ENCODE measurements at places on chromosomes 6 and 20.

- no peak for DNase-seq
These were observed 260.9 kb downstream of the TAF4 start for GRCh38 chr20:61804752-61805295.

GRCh38 chr6:8535519-8535918, 100.2 kb upstream of the SLC35B3 start:
- no peak for DNase-seq

GRCh38 chr6:56767892-56768531, 125.3 kb upstream of the DST start:
- DNase-seq: no peak

DNA sequence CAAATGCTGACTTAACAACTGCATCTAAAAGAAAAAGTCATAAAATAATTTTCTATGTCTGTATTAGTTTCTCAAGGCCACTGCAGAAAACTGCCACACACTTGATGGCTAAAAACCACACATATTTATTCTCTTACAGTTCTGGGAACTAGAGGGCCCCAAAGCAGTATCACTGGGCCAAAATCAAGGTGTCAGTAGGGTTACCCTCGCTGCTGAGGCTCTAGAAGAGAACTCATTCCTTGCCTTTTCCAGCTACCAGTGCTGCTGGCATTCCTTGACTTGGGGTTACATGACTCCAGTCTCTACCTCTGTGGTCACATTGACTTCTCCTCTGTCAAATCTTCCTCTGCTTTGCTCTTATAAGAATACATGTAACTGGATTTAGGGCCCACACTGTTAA, 124.6 kb upstream of the THEMIS start:
- DNase-seq: no peak

- DNase-seq: peak; percentile 45
These were observed 5.3 kb upstream of the PRR18 start for GRCh38 chr6:166313255-166314070.

- DNase-seq: no peak
These were observed 59.6 kb downstream of the JARID2 start for GRCh38 chr6:15305496-15305895.

DNA sequence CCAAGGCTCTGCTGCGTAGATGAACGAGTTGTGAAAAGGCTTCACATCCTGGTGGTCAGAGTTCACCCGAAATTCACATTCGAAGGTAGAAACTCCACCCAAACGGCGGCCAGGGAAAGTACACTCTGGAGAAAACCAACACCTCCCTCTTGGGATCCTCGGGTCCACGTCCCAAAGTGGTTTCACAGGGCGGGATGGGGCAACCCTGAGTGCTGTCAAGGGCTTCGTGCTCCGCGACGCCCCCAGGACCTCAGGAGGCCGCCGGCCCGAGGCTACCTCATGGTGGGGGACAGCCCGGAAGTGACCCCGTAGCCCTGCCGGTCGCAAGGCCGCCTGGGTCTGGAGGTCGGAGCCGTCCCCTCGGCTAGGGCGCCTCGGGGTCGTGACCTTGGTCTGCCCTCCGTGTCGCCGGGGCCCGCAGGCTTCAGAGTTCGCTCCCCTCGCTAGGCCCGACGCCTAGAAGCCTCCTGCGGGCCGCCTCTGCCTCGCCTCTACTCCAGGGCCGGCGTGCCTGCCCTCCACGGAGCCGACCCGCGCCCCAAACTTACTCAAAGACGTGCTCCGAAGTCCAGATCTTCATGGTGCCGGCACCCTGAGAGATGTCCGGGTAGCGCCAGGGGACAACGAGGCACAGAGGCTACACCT, at the start of gene PRELID3B:
Gene PRELID3B, minus strand, starts transcription at position 636 of the 645 bp plus-strand sequence. Its CDS starts 56 bp downstream, at position 580.
- DNase-seq: no peak

GRCh38 chr6:19860235-19860877, 23.2 kb downstream of the ID4 start:
- no peak for DNase-seq

GRCh38 chr20:63698739-63699465, 2.5 kb downstream of the TNFRSF6B start:
- DNase-seq: peak; percentile 69

- no peak for DNase-seq
These were observed 19.2 kb downstream of the C6orf62 start for GRCh38 chr6:24699521-24700359.

GRCh38 chr6:116127771-116128493, 2.0 kb upstream of the COL10A1 start:
- DNase-seq: no peak

GRCh38 chr6:10559522-10560152, 38.5 kb downstream of the GCNT2 start:
- no peak for DNase-seq

DNA sequence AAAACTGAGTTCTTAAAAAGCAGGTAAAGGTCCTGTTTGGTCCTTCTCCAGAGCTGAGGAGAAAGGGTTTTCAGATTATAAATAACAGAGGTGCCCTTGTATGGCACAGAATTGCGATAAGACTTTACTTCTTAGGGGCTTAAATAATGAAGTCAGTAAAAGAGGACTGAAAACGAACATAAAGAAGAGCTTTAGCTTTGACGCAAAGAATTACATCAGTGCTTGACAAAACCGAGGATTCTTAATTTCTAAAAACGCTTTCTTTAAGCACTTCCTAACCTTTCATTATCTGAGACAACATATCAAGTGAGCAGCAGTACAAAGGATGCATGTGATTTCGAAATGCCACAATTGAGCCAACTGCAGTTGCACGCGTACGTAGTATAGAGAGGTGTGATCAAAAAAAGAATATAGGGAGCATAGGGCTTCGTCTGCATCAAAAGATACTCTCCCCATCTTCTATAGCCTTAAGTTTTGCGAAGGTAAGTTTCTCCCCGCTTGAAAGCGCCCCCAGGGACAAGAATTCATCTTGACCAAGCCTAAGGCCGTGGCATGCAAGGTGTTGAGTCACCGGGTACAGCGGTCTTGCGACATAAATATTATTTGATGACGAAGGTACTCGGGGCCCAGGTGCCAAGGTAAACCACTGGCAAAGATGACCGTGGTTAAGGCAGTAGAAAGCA, 778 bp upstream of the LOC128125822 start:
- peak; percentile 44 for DNase-seq

- DNase-seq: no peak
These were observed 57.3 kb downstream of the AHI1 start for GRCh38 chr6:135440087-135440792.

- no peak for DNase-seq
These were observed 7.1 kb upstream of the MYT1 start for GRCh38 chr20:64156886-64157875.

GRCh38 chr20:6588296-6588695, 179.2 kb upstream of the BMP2 start:
- no peak for DNase-seq

- no peak for DNase-seq
These were observed 59.6 kb downstream of the DOK5 start for GRCh38 chr20:54535033-54535432.

DNA sequence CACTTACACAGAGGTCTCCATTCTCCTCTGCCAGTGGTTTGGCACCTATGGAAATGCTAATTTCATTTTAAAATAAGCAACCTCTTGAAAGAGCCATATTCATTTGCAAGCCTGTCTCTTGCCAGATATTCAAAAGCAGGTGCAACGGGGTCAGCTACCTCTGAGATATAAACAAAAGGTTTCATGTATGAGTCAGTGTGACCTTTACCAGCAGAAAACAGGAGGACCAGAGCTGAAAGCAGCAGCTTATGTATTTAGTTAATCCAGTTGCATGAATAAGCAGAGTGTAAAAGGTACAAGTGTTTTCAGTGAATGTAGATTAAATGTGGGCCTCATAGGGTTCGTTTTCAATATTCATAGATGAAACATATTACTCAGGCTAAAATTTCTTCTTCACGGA, 56.0 kb downstream of the TENT5A start:
- DNase-seq: no peak

DNA sequence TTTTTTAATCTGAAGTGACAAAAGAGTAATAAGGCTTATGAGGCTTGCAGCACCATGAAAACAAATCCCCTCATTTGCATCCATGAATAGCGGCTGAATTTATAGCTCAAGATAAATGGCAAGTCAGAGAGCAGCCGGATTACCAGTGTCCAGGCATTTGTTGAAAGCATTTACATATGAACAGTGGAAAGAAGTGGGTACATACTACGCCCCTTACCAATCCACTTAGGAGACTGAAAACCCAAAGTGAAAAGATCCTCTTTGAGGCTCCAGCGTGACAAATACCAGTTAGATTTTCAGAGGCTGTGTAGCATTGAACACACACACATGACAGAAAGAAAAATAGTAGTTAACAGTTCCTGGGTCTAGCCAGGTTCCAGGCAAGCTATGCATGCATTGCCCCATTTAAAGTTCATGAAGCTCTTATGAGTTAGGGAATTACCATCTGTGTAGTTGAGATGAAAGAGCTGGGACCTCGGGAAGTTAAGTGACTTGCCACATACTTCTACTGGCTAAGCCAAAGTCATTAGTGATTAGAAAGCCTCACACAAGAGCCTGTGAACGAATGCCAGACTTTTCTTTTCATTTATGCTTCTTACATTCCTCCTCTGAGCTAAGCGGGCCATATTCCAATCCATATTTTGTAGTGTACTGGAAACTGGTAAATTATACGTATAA, 28.3 kb upstream of the NHSL1 start:
- no peak for DNase-seq

DNA sequence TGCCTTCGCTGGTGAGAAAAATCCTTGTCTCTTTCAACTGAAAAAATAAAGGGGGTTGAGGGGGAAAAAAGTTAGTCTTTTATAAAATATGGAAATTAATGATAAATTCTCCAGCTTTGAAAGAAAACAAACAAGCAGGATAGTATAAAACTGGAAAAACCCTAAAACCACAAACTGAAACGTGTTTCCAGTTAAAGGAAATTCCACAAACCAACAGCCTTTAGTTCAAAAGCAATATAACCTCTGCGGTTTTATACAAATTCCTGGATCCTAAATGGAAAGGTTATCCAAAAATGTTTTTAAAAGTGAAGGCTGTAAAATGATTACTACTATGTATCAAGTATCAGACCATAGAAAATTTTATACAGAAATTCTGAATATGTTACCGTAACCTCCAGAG, 55.6 kb downstream of the BMP5 start:
- DNase-seq: no peak

- DNase-seq: no peak
These were observed 26.8 kb downstream of the HS3ST5 start for GRCh38 chr6:114315831-114316595.

GRCh38 chr6:155270561-155271091, 6.8 kb downstream of the CLDN20 start:
- no peak for DNase-seq

DNA sequence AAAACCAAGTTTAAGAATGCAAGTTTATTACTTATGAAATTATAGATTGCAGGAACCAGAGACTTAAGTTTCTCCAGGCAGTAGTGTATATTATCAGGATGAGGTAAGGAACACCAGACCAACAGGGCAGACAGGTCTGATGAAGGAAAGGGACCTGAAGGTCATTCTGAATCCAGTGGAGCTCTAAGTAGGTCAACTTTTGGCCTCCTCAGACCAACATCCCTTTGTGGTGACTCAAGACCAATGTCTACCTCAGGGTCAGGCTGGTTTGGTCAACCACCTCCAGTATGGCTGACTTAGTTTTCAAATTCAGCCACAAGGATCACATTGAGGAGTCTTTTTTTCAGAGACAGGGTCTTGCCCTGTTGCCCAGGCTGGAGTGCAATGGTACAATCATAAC, 38.7 kb upstream of the TFAP2A start:
- DNase-seq: no peak

GRCh38 chr20:63036291-63036690, 29.5 kb upstream of the BHLHE23 start:
- DNase-seq: no peak

- no peak for DNase-seq
These were observed 127.7 kb upstream of the PTPRK start for GRCh38 chr6:128648022-128648598.

GRCh38 chr6:104601721-104602120, 258.0 kb downstream of the HACE1 start:
- no peak for DNase-seq

DNA sequence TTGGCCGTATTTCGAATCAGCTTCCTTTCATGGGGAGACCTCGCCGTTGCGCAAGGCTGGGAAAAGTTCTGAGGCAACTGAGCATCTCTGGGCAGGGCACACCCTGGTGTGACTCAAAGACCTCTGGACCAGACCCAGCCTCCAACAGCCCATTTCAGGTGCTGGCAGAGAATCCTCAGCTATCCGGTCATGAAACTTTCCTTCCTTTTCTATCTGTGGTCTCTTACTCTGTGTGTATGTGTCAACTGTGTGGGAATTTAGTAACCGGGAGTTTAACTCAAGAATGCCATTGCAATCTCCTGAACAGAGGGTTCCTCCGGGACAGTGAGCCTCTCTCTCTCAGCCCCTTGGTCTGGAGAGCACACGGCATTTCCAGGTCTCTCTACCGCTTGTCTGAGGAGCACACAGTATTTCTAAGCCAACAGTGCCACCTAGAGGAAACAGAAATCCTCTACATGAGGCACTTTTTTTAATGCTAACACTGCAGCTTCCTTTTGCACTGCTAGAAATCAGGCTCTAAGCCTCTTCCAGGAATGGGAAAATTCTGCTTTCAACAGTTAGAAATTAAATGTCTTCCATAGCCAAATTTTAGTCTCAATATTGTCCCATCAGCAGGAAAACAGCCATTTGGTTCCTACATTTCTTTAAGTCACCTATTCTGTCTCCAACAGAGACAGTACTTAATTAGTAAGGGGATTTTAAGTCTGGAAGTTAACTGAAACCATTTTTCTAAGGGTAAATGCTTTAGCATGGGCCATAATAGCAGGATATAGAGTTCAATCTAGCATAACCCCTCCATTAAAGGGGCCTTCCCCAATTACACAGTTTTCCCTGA, 32.7 kb downstream of the PLN start:
- peak; percentile 13 for DNase-seq

DNA sequence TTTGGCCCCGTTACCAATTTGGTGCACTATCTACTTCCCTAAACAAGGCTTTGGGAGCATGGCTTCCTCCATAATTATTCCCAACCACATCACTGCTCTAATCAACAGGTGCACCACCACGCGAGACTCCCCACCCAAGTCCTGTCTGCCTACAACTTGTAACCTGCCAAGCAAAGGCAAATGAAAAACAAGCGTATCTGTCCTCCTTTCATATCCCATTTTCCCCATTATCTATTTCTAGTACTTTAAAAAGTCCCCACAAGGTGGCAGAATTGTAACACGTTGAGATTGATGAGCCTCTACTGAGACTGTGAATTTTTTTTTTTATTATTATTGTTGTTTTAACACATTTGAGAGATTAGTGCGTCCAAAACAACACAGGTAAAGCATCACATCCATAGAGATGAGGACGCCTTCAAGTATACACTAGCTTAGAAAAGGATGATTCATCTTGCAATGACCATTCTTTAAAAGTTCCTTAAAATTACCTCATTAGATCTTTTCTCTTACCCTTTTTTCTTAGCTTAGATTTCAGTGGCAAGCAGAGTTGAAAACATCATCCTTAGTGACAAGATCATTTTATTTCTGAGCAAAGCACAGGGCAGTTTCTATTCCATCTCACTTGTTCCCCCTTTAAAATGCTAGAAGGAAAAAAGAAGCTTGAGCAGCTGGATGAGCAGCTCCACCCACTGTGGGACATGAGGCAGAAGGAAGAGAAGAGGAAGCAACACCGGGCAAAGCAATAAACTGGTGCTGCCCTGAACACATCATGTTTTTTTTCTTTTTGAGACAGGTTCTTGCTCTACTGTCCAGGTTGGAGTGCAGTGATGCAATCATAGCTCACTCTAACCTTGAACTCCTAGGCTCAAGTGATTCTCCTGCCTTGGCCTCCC, 210.8 kb downstream of the ARHGAP18 start:
- peak; percentile 18 for DNase-seq
